IPS DF 19.7 (cell line): ENCODE measurements at places on chromosomes 12 and 14.
A peak's percentile ranks its signal among the peaks of the same experiment; 100 is the strongest.

GRCh38 chr14:28762303-28762954 lies 4.2 kb upstream of the FOXG1 start:
- no peak for DNase-seq

DNA sequence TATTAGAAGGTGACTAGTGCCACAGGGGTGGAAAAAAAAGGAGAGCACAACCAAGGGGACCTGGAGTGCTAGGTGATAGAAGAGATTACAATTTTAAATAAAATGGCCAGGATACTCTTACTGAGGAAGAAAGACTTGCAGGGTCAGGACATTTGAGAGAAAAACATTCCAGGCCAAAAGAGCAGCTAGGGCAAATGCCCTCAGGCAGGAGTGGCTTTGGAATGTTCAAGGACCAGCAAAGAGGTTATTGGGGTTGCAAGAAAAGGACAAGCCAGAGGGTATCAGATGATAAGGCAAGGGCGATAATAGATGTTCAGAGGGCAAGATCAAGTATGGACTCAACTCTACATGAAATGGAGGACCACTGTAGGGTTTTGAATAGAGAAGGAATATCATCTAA lies 146.4 kb downstream of the KIF21A start:
- DNase-seq: no peak

DNA sequence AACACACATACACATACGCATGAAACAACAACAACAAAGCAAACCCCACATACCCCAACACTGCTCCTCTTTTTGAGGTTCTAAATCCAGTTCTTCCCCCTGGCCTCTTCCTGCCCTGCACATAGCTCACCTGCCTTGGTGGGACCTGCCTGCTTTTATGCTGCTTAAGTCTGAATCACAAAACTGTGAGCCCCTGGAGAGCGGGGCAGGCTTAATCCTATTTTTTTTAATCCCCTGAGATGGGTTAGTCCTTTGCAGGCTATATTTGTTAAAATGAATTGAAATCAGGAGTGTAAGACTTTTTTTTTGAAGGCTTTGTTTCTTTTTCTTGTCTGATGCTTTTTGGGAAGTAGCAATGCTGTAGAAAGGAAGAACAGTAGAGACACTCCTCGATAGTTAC lies 84.6 kb upstream of the MAX start:
- DNase-seq: no peak

GRCh38 chr14:38931969-38932652 lies 170.9 kb downstream of the SEC23A start:
- DNase-seq: no peak

- no peak for DNase-seq
Observed at GRCh38 chr12:122081697-122082221, 3.2 kb downstream of the MLXIP start.

- peak; percentile 59 for DNase-seq
Observed at GRCh38 chr14:90850487-90850886, 34.3 kb upstream of the TTC7B start.

- no peak for DNase-seq
Observed at GRCh38 chr12:124663771-124664366, 96.5 kb upstream of the NCOR2 start.

DNA sequence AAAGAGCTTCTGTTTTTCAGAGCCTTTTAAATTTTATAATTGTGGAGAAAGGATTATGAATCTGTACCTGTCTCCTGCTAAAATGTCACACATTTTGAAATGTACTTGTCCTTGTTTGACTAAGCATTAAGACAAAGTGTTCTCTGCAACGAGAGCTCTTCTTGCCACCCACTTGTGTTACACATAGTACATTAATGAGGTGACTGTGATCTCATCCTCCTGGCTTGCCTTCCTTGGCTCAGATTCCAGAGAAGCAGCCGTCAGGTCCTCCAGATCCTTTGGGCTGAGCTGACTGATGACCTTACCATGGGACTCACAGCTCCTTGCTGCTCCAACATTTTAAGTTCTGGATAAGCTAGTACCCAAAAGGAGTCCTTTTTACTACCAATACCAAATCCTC lies 81.4 kb downstream of the BBS10 start:
- no peak for DNase-seq

DNA sequence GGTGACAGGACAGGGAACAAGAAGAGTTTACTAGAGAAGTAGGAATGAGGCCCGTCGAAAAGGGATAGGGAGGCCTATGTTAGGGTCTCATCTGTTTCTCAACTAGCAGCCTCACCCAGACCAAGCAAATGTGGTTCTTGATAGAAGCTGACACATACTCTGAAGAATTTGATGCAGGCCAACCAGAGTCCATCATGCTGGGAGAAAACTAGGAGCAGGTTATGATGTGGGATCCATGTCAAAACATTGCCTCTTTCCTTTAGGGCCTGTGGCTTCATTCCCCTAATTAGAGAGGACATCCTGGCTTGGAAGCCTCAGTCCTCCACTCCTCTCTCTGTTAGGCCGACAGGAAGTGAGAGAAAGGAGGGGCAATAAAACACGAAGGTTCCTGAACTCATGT lies 122.8 kb downstream of the NTF3 start:
- no peak for DNase-seq

GRCh38 chr14:75182821-75183220 lies 6.4 kb upstream of the TMED10 start:
- DNase-seq: no peak

- DNase-seq: no peak
Observed at GRCh38 chr12:89993632-89994031, 285.0 kb upstream of the ATP2B1 start.

DNA sequence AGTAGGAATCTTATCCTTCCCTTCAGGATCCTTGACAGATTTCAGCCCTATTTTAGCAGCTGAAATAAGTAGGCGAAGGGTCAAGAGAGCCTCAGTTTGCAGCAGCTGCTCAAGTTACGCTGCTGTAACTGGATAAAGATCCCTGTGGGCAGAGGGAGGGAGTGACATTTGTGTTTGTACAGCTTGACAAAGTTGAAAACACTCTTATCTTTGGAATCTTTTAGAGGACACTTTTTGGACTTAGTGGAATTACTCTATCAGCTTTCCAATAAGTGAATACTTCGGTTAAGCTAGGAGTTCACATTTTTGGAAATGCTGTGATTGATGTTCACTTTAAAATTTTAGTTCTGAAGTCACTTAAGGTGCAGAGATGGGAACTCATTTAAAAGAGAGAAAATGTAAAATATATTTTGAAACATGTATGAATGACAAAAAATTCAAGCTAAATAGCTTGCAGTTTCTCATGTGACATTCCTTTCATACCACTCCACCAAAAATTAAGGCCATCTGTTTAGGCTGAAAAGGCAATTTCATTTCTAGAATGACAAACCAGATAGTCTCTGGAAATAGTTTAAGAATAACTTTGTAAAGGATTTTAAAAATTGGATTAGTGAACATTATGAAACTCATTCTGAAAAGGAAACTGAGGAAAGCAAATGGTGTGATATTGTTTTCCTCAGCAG lies 55.2 kb downstream of the SLC38A4 start:
- DNase-seq: no peak

GRCh38 chr12:67634303-67634761 lies 14.2 kb upstream of the DYRK2 start:
- DNase-seq: no peak

DNA sequence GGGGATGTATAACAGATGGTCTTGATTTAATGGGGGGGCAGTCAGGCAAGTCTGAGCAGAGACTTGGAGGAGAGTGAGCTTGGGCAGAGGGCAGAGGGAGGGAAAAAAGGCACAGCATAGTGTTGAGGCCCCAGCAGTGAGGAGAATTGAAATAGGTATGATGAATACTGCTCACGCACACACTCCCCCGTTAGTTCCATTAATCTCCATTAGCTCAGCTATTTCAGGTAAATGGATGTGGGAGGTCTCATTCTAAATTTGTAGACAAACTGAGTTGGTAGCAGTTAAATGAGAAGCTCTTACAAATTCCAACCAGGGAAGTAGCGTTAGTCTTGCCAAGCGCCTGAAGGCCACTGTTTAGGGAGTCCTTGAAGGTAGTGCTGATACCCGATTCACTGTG lies 66.7 kb upstream of the STON2 start:
- DNase-seq: no peak

DNA sequence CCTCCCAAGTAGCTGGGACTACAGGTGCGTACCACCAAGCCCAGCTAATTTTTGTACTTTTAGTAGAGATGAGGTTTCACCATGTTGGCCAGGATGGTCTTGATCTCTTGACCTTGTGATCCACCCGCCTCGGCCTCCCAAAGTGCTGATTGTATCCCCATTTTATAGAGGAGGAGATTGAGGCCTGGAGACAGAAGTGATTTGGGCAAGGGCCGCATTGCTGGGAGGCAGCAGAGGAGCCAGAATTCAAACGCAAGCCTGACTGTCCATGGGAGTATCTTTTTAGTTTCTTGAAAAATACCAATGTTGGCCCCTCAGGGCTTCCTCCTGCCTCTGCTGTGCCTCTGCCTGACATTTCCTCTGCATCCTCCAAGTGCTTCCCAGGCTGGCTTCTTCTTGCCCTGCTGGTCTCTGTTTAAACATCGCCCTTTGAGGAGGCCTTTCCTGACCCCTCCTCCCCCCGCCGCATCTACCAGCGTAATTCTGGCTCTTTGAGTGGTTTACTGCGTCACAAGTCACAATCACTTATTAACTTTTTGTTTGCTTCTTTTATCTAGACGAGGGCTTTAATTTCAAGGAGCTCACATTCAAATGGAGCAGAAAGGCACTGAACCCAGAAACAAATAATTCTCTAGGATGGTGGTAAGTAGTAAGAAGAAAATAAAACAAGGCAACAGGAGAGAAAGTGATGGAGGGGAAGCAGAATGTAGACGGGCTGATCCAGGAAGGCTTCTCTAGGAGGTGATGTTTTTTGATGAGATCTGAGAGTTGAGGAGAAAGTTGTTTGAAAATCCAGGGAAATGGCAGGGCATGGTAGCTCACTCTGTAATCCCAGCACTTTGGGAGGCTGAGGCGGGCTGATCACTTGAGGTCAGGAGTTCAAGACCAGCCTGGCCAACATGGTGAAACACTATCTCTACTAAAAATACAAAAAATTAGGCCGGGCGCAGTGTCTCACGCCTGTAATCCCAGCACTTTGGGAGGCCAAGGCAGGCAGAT lies 91.0 kb upstream of the MED13L start:
- no peak for DNase-seq

- DNase-seq: no peak
Observed at GRCh38 chr14:24965934-24966578, 83.9 kb downstream of the STXBP6 start.

- peak; percentile 33 for DNase-seq
Observed at GRCh38 chr12:123436017-123436964, at the start of gene RILPL2. Gene RILPL2, minus strand, starts transcription at chr12:123436684. Its CDS starts 264 bp downstream, at chr12:123436420.

- no peak for DNase-seq
Observed at GRCh38 chr14:22276913-22277816, 311.9 kb downstream of the DAD1 start.

DNA sequence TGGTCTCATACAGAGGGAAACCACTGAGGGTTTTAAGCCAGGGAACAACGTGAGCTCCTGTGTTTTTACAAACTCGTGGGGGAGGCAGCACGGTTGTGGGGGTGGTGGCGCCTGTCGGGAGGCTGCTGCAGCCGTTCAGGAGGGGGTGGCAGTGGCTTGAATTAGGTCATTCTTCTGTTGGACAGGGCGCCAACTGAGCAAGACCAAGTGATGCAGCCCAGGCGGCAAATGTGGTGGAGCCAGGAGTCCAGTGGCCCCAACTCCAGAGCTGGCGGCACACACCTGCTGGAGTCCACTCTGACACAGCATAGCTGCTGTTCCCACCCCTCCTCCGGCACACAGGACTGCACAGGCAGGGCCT lies 27.8 kb downstream of the FBRSL1 start:
- no peak for DNase-seq

- peak; percentile 80 for DNase-seq
Observed at GRCh38 chr12:95336387-95337067, 118.9 kb downstream of the VEZT start.

GRCh38 chr12:78959556-78959955 lies 95.0 kb downstream of the SYT1 start:
- DNase-seq: no peak

- no peak for DNase-seq
Observed at GRCh38 chr14:32413967-32414640, 85.0 kb downstream of the AKAP6 start.

GRCh38 chr14:100393906-100394732 lies 71.0 kb downstream of the SLC25A47 start:
- no peak for DNase-seq

GRCh38 chr14:94517641-94518257 lies 8.5 kb upstream of the SERPINA12 start:
- no peak for DNase-seq

DNA sequence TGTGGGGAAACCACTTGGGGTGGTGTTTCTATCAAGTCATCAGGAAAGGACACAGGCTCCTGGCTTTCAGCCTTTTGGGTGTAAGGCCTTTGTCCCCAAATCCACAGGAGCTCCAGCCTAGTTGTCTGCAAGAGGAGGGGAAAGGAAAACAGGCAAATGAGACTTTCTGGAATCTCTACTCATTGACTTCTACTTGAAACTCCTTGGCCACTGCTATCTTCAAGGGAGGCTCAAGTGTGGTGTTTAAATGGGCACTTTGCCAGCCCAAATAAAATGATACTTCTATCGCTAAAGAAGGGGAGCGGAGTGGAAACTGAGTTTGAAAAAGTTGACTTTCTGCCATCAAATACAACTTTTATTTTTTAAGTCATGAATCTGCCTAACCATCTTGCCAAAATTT lies 445.9 kb upstream of the RGS6 start:
- DNase-seq: no peak

DNA sequence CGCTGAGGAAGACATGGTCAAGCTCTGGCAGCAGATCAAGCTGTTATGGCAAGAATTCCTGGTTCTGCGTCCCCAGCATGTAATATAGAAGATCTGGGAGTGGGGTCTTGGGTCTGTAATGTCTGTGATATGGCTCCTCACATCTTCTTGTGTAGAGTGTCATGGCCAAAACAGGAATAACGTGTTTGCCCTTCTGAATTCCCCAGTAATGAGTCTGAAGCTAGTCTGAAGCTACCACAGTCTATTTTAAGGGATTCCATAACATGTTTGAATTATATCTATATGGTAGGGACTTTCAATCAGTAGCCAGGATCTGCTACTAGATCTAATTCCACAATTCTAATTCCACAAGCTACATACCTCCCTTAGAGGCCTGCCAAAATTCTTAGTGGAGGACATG lies 31.4 kb upstream of the SOX5 start:
- DNase-seq: no peak

GRCh38 chr12:25653487-25654175 lies 100.5 kb upstream of the LMNTD1 start:
- DNase-seq: no peak

DNA sequence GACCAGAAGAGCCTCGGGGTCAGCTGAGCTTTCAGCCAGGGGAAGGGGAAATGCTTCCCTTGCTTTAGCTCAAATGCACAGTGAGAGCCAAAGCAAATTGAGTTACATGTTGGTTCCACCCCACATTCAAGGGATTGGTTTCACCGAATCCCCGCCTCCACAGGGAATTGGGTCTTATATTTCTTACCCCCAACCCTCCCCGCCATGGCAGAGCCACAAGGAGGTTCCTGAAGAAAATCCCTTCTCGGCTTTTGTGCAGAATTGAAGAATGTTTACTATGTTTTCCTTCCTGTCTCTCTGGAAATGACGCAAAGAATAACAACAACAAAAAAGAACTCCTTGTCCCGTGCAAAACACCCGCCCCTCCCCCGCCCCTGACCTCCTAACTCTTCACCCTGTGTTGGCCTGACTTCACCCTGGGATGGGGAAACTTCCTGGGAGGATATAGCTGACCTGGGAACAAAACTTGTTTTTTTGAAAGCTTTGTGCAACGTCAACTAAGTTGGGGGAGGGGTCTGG lies 21.9 kb upstream of the CIPC start:
- no peak for DNase-seq
